GM04503 (cell line): ENCODE measurements at places on chromosomes 6 and 20.

- DNase-seq: no peak
Observed at GRCh38 chr20:46013322-46013828, 4.7 kb downstream of the MMP9 start.

DNA sequence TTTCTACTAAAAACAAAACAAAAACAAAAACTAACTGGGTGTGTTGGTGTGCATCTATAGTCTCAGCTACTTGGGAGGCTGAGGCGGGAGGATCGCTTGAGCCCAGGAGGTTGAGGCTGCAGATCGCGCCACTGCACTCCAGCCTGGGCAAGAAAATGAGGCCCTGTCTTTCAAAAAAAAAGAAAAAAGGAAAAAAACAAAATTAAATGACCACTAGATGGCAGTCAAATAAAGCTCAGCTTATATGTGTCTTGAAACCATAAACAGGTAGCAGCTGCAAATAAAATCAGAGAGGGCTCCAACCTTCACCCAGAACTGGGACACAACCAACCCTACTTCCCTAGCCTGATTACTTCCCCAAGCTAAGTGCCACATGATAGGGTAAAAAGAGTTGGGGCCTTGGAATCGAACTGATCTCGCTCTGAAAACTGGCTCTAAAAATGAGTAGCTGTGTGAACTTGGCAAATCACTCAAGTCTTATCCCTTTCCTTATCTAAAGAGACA, 67.1 kb upstream of the ADGRF4 start:
- no peak for DNase-seq

DNA sequence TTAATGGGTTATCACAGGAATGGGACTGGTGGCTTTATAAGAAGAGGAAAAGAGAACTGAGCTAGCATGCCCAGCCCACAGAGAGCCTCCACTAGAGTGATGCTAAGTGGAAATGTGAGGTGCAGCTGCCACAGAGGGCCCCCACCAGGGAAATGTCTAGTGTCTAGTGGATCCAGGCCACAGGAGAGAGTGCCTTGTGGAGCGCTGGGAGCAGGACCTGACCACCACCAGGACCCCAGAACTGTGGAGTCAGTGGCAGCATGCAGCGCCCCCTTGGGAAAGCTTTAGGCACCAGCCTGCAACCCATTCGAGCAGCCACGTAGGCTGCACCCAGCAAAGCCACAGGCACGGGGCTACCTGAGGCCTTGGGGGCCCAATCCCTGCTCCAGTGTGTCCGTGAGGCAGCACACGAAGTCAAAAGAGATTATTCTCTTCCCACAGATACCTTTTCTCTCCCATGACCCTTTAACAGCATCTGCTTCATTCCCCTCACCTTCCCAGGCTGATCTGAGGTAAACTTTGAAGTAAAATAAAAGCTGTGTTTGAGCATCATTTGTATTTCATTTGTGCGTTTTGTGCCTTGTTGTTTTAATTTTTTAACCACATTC, 4.4 kb downstream of the HLA-E start:
- no peak for DNase-seq

- no peak for DNase-seq
Observed at GRCh38 chr6:8245726-8246125, 143.4 kb upstream of the EEF1E1 start.

DNA sequence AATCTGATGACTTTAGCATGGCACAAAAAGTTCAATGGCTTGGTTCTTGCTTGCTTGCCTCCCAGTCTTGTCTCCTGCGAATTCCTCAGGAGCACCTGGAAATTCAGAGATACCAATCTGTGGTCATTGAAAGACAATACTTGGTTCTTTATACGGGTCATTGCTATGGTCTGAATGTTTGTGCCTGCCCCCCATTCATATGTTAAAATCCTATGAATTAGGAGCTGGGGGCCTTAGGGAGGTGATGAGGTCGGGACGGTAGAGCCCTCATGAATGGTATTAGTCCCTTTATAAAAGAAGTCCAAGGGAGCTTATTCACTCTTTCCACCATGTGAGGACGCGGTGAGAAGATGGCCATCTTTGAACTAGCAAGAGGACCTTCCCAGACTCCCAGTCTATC, 721.8 kb downstream of the UTRN start:
- DNase-seq: no peak

DNA sequence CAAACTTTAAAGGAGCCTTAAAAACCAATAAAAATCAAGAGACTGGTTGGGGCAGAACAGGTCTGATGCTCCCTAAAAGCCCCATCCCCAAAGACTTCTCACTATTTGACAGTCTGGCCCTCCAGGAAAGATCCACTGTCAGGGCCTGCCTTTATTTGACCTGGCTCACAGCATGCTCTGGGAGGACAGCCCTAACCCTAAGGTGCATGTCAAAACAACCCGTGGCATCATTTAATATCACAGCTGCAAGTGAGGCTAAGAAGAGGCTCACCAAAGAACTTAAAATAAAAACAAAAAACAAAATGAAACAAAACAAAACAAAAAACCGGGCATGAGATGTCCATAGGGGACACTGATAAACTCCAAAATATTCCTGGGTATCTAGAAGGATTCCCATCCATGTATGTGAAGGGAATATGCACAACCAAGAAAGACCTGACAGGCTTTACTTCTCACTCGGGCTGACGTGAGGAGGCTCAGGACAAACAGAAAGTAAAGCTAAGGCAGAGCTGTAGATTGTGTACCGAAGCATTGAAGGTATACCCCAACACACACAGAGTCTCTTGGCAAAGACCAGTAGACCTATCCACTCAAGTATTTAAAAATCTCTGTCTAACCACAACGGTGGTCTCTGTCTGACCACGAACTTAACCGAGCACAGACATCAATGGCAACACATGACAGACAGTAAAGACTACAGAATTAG, 57.3 kb downstream of the AHI1 start:
- no peak for DNase-seq

DNA sequence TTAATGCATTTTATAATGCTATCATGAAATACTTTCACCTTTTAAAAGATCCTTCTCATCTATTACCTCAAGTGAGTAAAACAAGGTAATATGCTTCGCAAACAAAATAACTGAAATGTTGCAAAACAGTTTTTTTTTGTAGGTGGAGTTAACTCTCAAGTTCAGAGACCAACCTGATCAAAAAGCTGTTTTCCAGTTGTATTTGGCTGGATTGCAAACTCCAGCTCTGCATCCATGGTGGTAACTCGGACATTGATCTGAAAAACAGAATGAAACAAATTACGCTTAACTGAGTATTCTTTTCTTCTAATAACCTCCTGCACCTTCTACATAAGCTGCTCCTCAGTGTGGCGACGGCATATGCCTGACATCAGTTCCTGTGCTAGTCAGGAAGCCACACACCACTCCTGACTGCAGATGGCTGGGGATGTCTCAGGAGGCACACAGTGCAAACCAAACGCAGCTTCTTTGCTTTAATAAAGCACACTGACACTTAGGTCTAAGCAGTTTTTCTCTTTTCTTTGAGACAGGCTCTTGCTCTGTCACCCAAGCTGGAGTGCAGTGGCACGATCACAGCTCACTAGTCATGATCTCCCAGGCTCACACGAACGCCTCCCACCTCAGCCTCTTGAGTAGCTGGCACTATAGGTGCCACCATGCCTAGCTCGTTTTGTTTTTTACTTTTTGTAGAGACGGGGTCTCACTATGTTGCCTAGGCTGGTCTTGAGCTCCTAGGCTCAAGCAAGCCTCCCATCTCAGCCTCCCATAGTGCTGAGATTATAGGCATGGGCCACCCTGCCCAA, 29.9 kb downstream of the EZR start:
- DNase-seq: no peak

GRCh38 chr6:44214307-44214706, 2.4 kb upstream of the MYMX start:
- no peak for DNase-seq

- DNase-seq: no peak
Observed at GRCh38 chr6:25966711-25967110, 4.1 kb downstream of the TRIM38 start.

- no peak for DNase-seq
Observed at GRCh38 chr6:163695414-163695864, 280.9 kb downstream of the QKI start.

DNA sequence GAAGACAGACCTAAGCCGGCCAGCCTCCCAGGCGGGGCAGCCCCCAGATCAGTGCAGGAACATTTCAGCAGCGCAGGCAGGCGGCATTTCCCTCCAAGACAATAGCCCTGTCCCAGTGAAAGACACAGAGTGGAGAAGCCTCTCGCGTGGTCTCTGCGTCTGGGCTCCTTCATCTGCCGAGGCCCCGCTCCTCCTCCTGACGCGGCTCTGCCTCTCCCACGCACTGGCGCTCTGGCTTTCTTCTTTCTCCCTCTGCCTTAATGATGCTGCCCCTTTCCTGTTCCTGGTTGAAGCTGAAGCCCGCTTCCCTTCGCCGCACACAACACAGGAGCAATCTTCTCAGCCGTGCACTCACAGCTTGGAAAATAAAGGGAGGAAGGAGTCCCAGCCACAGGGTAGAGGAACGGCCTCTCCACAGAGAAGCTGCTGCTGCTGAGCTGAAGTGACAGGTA, 347.5 kb downstream of the CDH4 start:
- no peak for DNase-seq

GRCh38 chr20:19598117-19598850, 159.8 kb upstream of the RIN2 start:
- no peak for DNase-seq

DNA sequence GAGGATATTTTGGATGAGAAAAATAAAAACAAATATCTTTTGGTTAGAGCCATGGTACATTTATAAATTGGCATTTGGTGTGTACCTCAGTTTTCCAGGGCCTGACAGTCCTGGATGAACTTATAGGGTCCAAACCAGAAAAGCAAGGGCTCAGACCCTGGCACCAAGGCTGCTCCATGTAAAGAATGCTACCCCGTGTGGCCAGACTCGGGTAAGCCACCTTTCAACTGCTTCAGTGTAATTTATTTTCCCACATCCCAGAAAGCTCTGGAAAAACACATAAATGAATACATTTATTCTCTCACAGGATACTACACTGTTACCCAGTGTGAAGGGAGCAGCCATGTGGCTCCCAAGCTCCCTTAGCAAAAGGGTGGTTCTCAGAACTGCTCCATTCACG, 13.8 kb downstream of the MRPL14 start:
- DNase-seq: no peak

- no peak for DNase-seq
Observed at GRCh38 chr6:89117211-89118108, at the start of gene SRSF12. Gene SRSF12 (minus strand): TSS chr6:89118071. CDS start chr6:89117887, 184 bp downstream.

- DNase-seq: no peak
Observed at GRCh38 chr20:48164566-48165400, 379.5 kb upstream of the SULF2 start.

- DNase-seq: no peak
Observed at GRCh38 chr6:8174571-8174970, 72.2 kb upstream of the EEF1E1 start.

GRCh38 chr6:97412511-97412910, 129.5 kb upstream of the MMS22L start:
- no peak for DNase-seq

GRCh38 chr6:27422651-27423332, 34.2 kb downstream of the ZNF391 start:
- no peak for DNase-seq

- no peak for DNase-seq
Observed at GRCh38 chr6:39173270-39173669, 56.0 kb downstream of the KCNK5 start.

DNA sequence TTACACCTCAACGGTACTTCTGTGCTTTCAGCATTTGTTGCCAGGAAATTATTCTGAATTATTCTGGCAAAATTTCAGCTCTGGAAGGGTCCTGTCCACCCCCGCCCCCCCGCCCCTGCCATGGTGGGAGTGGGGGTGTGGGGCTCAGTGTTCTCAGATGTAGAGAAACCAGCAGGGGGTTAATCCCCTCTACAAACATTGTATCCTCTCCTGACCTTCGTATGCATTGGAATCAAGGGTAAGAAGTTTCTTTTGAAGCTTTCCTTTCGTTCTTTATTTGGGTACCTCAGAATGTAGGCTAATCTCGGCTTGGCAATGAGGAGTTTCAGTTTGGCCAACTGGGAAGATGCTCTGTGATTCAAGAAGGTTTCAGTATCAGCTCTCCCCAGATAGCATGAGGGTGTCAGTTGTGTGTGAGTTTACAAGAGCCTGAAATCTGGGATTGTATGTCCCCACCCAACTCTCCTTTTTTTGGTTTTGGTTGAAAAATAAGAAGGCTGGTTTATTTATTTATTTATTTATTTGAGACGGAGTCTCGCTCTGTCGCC, 25.5 kb upstream of the OLIG3 start:
- DNase-seq: no peak

DNA sequence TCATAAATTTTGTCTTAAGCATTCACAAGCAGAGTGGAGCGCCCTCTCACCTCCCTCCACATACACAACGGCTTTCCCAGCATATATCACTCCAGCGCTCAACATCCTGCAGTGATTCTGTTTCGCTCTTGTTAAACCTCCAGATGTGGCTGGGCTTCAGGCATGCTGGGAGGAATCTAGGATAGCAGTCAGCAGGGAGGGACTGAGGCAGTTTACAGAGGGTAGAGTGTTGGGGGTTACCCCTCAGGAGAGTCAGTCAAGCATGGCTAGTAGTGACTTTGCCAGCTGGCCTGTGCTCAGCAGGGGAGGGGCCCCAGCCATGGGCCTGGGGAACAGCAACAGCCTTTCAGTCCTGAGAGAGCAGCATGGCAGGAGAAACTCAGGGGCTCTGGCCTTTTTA, 161.4 kb upstream of the FLRT3 start:
- DNase-seq: no peak

DNA sequence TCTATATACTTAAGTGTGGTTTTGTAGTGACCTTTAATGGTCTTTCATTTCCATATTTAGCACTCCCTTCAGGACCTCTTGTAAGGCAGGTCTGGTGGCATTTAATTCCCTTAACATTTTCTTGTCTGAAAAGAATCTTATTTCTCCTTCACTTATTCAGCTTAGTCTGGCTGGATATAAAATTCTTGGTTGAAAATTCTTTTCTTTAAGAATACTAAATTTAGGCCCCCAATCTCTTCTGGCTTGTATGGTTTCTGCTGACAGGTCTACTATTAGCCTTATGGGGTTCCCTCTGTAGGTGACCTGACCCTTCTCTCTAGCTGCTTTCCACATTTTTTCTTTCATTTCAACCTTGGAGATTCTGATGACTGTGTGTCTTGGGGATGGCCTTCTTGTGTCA, 236.9 kb downstream of the THBS2 start:
- DNase-seq: no peak
